Activated CD8-positive, alpha-beta memory T cell treated with anti-CD3 and anti-CD28 coated beads for 1 hour (primary cell): ENCODE measurements at places on chromosomes 1 and 21.

GRCh38 chr1:171279678-171280077 lies 31.4 kb downstream of the FMO1 start:
- DNase-seq, result no peak

DNA sequence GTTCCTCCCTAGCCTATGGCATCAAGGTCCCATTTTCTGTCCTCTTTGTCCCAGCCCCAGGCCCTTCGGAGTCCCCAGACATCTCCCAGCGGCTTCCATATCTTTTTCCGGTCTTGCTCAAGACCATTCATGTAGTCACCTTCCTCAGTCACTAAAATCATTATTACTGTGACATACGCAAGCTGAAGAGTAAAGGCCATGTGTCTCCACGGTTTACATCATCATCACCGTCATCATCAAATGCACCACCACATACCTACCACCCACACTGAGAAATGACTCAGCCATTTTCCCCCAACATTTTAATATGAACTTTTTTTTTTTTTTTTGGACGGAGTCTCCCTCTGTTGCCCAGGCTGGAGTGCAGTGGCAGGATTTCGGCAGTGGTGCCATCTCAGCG lies 43.4 kb downstream of the FHAD1 start:
- no peak for DNase-seq

- no peak for DNase-seq
These were observed 32.2 kb upstream of the BACE2 start for GRCh38 chr21:41135746-41136145.

GRCh38 chr1:168137515-168137821 lies 738 bp upstream of the GPR161 start:
- no peak for DNase-seq

DNA sequence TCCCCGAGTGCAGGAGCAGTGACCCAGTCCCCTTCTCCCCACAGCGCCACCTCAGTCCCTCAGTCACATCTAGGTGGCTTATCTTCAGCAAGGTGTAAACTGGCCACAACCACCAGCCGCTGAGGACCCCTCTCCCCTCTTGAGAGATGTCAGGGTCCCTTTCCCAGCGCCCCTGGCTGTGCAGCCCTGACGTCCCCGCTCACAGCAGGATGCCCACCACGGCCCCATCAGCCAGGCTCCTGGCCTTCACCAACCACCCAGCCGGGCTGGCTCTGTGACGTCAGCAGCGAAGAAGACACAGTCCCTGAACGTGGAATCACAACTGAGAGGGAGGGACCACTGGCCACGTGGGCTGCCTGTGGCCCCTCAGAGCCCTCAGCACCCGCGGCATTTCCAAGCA lies 249.4 kb downstream of the NPHP4 start:
- no peak for DNase-seq

DNA sequence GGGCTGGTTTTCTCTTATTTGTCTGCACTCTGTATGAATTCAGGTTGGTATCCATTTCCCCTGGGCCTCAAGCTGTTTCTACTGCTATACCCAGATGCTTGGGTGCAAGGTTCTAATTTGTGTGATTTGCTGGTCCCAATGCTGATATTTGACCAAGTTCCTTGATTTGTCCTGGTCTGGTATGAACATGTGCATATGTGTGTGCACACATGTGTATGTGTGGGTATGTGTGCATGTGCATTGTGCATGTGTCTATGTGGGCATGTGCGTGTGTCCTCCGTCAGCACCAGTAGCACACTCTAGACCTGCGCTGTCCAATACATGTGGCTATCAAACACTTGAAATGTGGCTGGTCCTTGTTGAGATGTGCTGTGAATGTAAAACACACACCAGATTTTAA lies 102.4 kb upstream of the TSPAN2 start:
- DNase-seq, result no peak

- DNase-seq, result no peak
These were observed 71.9 kb downstream of the LHX9 start for GRCh38 chr1:197989058-197989457.

DNA sequence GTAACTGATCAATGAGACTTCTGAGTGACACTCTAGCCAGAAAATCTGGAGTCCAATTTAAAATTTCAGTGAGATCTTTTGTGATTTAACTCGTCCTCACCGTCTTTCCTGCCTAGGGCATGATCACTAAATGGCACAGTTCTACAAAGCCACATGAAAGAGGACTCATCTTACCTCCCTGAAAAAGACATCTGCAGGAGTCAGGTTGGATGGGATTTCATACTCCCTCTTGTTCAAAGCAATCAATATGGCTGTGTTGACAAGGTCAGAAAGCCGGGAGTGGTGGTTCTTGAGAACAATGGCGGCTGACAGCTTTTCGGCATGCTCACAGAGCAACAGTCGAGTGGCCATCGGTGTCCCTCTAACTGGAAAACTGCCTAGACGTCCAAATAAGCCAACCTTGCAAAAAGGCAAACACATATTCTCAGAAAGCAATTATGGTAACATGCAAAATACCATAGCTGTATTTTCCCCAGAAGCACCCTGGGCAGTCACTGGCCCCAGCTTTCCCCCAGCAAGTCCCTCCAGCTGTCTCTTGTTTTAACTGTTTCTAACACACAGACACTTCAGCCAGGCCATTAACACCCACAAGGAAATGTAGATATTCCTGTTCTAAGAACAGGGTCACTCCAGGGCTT lies 36.6 kb upstream of the ACTA1 start:
- no peak for DNase-seq

GRCh38 chr1:242623756-242624155 lies 99.3 kb upstream of the PLD5 start:
- no peak for DNase-seq

GRCh38 chr1:170604065-170604464 lies 59.9 kb upstream of the PRRX1 start:
- DNase-seq, result no peak

DNA sequence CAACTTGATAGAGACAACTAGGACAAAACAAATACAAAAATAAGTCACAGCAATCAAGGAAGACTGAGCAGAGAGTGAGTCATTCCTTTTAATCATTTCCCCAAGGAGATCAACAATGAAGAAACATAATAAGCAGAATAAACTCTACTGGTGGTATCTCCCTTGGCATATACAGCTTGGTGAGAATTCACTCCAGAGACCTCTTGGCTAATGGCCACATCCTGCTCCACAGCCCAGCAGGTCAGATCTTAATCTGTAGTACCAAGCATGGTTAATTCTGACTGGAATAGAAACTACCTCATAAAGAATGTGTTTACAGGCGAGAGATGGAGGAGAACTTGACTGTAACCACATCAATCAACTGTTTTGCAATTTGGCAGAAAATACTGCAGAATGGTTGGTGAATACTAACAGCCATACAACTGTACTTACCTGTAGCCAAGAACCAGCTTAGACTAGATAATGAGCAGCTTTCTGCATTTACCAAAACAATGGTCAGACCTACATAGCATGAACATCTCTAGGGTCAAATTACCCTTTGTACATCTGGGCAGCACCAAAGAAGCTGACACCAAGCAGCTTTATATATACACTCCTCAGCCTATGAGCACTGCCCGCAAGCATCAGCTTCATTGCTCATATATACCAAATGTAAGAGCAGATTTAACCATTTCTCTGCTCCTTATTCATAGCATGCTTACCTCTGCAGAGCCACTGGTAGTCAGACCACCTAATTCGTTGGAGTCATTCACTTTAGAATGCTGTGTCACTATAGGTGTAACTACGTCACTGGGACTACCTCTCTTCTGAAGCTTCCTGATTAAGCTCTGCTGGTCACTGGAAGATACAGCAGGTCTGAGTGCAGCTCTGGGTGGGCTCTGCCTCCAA lies 51.0 kb downstream of the KIAA0319L start:
- no peak for DNase-seq

GRCh38 chr1:168834225-168834872 lies 105.3 kb upstream of the DPT start:
- no peak for DNase-seq

DNA sequence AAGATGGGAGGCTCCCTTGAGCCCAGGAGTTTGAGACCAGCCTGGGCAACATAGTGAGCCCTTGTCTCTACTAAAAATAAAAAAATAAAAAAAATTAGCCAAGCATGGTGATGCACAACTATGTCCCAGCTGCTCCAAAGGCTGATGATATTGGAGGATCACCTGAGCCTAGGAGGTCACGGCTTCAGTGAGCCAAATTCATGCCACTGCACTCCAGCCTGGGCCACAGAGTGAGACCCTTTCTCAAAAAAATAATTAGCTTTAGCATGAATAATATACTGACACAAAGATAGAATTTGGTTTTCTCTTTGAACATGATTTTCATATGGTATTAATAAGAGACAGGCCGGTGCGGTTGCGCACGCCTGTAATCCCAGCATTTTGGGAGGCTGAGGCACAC lies 88.8 kb downstream of the DESI2 start:
- no peak for DNase-seq

GRCh38 chr1:15820478-15820877 lies 13.0 kb upstream of the UQCRHL start:
- no peak for DNase-seq

DNA sequence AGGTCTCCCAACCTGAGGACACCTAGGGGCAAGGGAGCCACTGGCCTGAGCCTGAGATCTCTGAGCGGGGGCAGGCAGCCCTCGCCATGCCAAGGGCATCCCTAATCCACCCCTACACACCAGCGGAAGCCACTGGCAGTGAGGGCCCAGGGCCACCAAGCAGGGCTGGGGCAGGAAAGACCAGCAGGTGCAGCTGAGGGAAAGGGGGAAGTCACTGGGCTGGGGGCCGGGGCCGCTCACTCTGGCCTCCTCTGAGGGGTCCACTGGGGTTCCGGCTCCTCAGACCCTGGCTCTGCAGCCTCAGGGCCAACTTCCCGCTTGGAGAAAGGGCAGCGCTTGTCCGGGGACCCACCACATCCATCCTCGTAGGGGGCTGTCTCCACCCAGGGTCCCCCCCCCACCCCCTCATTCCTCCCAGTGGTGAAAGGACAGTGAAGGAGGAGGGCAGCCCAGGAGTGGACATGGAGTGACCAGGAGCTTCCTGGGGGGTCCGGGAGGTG lies 42.5 kb upstream of the ACTRT2 start:
- DNase-seq, result no peak

DNA sequence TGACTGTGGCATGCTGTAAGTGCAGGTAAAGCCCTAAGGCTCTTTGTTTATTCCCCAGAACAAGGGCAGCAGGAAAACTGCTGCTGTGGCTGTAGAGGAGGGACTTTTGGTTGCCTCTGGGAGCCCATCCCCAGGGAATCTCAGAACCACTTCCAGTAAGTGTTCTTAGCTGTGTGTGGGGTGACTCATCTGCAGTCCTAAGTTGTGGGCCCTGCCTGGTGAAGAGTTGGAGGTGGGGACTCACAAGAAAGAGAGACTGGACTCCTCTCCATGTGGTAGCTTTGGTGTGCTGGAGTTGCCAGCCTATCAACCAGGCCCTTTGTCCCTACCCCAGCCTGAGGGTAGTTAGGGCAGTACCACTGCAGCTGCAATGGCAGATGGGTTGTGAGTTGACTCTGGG lies 24.0 kb upstream of the DENND1B start:
- DNase-seq, result no peak

DNA sequence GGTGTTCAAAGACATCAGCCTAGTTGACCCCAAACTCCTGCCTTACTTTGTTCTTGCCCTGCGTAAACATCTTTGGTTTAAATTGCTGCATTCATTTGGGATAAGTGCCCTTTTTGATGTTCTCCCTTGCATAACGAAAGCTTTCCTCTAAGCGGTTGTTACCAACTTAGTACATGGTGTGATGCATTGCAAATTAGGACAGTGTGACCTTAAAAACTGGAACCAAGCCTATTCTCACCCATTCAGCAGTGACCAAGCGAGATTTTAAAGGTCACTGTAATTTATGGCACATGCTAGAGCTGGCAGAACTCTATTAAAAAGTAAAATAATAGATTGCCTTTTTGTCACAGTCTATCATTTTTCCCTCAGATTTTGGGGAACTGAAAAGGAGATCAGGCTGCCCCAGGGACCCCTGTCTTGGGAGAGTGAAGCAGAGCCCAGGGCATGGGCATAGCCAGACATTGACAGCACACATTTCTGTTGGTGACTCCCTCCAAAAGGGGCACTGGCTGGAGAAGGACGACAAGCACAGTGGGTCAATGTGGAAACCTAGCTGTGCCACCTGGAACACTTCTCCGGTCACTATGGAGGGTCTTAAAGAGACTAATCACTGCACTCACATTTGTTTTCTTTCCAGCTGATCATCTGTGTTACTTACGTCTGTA lies 63.9 kb downstream of the KCNK1 start:
- DNase-seq, result no peak

- no peak for DNase-seq
These were observed 8.3 kb downstream of the ADAR start for GRCh38 chr1:154599658-154600057.

DNA sequence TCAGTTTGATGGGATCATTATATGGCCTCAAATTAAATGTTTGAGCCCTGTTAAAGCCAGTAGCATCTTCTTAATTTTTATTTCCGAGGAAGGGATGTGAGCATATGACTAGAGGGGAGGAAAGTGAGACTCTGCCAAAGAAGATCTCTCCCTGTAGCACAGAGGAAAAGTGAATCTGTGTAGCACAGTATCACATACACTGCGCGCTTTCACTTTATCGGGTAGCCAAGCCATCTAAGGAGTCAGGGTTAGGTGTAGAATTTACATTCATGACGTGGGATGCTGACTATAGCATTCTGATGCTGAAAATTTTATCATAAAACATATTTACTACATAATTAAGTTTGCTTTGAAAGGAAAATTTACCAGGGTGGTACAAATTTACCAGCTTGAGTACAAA lies 24.0 kb downstream of the LRRC8D start:
- DNase-seq, result no peak

- DNase-seq, result no peak
These were observed 10.5 kb downstream of the YY1AP1 start for GRCh38 chr1:155678027-155678426.

DNA sequence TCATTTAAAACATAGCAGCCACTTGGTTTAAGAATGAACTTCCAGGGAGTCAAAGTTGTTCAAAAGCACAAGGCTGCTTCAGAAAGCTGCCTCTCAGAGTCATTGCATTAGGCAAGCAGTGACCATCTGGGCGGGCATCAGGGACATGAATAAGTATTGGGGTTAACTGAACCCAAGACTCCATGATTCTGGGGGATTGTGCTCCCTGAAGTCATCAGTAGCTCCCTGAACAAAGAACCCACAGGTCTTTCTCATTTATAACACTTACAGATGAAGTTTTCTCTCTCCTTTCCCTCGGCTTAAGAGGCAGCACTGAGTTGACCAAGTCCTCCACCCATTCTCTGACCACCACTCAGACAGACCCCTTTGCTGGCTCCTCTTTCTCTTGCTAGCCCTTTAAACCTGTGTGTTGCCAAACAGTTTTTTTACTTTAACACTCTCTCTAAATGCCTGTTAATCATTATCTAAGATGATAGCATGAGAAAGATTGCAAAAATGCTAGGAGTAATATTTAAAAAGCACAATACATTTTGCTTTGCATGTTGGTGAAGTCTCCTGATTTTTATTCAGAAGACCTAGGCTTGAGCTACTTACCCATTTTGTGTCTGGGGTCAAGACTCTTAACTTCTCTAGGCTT lies 77.0 kb upstream of the ARHGAP29 start:
- DNase-seq, result no peak

DNA sequence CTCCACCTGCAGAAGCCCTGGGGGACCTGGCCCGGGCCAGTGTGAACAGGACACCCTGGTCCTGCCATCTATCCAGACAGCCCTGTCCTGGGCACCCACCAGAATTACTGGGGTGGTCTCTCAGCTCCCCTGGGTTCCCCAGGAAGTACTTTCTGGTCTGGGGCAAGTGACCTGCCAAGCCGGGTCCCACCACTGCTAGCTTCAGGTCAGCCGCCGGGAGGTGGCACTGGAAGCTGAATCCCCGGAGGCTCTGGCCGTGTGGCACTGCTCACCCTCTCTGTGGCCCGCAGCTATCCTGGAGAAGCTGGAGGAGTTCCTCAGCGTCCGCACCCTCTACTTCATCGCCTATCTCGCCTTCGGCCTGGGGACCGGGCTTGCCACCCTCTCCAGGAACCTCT lies 21.3 kb downstream of the SLC45A1 start:
- no peak for DNase-seq
